ENCODE measurements at places on chromosomes 4 and X.

GRCh38 chrX:151039351-151039750 lies 56.2 kb downstream of the HMGB3 start:
- no peak for DNase-seq

GRCh38 chr4:113773014-113773413 lies 11.5 kb upstream of the CAMK2D start:
- no peak for DNase-seq

GRCh38 chrX:130144509-130144908 lies 21.1 kb downstream of the AIFM1 start:
- DNase-seq, result no peak

DNA sequence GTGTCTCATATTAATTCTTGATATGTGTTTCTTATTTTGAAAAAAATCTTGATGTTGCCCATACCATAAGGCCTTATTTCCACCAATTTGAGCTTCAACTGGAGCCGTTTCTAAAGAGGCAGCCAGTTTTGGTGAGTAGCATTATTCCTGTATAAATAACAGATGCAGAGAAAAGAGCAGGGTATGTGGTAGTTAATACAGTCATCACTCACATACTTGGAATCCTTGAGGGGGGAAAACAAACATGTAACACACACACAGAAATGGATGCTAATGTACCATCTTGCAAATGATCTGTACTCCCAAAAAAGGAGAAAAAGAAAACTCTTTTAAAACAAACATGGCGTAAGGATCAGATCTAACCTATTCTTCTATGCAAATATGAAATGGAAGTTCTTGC lies 389.7 kb downstream of the GPM6A start:
- DNase-seq, result no peak

- no peak for DNase-seq
Observed at GRCh38 chr4:187362937-187363857, 632.4 kb upstream of the ZFP42 start.

- DNase-seq, result no peak
Observed at GRCh38 chr4:168691631-168692369, 194.9 kb downstream of the PALLD start.

- DNase-seq, result no peak
Observed at GRCh38 chrX:20664774-20665173, 398.1 kb upstream of the RPS6KA3 start.

- peak; percentile 7 for DNase-seq
Observed at GRCh38 chr4:109113521-109113920, 188.9 kb downstream of the COL25A1 start.

- peak; percentile 22 for DNase-seq
Observed at GRCh38 chrX:55451141-55451540, 786 bp upstream of the MAGEH1 start.

- DNase-seq, result peak; percentile 68
Observed at GRCh38 chrX:8673201-8673600, 58.7 kb downstream of the ANOS1 start.

- DNase-seq, result no peak
Observed at GRCh38 chrX:12228862-12229261, 90.6 kb downstream of the FRMPD4 start.

- DNase-seq, result no peak
Observed at GRCh38 chr4:73340917-73341316, 63.2 kb upstream of the ALB start.

DNA sequence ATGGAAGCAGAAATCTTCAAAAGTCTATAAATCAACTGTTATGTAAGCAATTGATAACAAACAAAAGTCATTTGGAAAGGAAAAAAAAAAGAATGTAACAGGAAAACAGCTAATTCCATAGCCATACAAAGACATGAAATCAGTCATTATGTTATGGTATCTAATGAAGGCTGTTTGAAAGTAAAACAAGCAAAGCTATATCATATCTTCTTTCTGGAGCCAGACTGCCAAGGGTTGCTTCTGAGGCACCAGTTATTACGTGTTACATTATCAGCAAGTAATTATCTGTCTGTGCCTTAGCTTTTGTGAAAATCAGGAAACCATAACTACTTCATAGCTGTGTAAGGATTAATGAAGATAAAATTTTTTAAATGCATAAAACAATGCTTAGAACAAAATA lies 480.2 kb downstream of the FAT4 start:
- no peak for DNase-seq

GRCh38 chr4:114874321-114874720 lies 239.1 kb downstream of the NDST4 start:
- DNase-seq, result no peak
